HFF-Myc (cell line): ENCODE measurements at places on chromosomes 12 and 14.

DNA sequence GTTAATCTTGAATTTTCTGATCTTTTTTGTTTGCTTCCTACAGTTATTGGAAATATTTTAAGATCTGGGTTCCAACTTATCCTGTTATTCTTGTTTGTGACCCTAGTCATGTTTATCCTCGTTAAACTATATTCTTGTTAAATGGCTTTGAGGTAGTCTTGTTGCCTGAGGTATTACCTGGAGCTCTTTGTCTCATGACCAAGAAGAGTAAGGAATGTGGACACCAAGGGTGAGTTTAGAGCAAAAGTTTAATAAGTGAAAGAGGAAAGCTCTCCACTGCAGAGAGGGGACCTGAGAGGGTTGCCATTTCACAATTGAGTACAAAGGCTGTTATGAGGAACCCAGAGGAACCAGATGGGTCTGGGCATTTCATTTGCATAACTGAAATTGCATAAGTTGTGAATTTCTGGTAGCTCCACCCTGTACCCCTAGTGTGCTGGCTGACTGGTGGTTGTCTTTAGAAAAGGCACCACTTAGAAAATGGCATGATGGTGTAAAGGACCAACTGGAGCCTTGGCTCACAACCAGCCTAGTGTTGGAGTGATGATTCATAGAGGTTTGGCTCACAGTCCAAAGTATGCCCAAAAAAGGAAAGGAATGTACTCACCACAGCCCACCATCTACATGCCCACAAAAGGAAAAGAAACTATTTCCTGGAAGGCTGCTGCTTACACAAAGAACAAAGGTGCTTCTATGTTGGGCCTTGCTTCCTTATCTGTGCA is 36.7 kb upstream of the RESF1 start:
- DNase-seq, result peak; percentile 21

DNA sequence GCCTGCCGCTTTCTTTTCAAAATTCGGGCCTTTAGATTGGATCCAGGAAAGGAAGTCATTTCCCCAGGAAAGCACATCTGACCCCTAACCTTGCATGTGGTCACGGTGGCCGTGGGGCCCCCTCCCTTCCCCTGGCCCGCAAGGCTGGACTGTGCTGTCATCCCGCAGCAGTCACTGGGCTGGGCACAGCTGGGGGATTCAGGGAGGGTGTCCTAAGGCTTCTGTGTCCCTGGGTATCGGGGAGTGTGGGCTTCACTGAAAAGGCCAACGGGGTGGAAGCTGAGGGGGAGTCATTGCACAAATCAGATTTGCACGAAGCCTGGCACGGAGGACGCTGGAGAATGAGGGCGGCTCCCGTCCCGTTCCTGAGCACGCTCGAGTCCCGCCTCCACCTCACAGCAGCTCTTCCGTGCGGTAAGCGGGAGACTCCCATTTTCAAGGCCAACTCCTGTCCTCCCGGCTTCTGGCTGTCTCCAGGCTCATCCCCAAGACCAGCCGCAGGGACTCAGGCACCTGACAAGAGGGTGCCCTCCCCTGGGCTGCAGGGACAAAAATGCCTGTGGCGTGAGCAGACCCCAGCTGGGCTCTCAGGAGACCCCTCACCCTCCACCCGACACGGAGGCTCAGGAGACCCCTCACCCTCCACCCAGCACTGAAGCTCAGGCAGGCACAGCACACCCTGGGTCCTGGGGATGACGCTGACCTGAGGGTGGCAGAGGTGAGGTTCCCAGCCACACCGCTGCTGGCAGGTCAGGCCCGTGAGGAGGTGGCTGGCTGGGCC is 9.6 kb downstream of the XRCC3 start:
- DNase-seq, result no peak

DNA sequence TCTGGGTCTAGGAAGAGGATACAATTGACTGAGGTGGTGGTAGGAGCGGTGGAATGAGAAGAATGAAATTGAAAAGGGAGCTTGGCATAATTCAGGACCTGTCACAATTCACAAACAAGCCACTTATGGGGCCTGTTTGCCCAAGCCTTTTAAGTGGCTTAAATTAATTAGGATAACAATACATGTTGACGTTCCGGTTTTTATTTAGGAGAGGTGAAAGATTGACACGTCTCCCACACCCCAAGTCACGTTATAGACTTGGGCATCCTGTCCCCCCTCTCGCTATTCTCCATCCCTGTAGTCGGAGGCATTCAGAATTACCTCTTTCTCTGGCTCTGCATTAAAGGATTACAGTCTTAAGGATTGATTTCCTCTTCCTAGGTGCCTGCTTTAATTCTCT is 954 bp upstream of the CALCOCO1 start:
- no peak for DNase-seq

DNA sequence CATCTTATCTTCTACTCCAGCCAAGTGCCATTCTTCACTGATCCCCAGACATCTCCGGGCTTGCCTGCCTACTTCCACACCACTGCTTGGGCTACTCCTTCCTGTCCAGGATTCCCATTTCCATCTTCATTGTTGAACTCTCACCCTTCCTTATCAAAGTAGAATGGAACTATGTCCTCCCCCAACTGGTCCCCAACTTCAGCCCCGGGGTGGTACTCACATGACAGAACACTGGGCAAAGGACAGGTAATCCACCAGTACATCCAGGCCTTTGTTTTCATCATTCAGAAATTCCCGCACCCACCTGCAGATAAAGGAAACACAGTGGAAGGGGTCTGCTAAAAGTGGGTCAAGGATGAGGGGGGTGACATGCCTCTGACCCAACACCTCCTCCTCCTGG is 38.4 kb downstream of the PRPF40B start:
- no peak for DNase-seq

DNA sequence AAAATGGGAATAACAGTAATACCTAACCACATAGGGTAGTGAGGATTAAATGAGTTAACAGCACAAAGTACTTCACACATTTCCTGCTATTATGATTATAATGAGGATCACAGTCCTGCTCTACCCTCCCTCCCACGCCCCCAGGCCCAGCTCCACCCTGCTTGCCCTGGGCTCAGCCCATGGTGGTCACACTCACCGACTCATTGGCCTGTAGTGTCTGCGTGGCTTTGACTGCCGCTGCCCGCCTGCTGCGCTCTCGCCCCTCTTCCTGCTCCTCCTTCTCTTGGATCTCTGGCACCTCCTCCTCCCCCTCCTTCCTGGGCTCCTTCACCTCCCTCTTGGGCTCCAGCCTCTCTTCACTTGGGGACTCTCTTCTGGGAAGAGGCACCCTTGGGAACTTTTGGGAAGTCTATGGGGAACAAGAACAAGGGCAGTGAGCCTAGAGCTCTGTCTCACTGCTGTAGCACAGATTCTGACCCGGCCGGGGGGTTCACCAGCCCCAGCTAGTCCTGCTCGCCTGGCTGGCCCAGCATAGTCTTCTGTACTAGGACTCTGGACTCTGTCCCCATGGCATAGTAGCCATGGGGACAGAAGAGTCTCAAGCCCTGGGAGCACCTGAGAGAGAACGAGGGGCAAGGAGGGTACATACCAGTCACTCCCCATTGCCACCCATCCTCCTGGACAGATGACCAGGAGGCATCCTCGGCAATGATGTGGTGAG is 7.1 kb upstream of the PNMA1 start:
- no peak for DNase-seq

DNA sequence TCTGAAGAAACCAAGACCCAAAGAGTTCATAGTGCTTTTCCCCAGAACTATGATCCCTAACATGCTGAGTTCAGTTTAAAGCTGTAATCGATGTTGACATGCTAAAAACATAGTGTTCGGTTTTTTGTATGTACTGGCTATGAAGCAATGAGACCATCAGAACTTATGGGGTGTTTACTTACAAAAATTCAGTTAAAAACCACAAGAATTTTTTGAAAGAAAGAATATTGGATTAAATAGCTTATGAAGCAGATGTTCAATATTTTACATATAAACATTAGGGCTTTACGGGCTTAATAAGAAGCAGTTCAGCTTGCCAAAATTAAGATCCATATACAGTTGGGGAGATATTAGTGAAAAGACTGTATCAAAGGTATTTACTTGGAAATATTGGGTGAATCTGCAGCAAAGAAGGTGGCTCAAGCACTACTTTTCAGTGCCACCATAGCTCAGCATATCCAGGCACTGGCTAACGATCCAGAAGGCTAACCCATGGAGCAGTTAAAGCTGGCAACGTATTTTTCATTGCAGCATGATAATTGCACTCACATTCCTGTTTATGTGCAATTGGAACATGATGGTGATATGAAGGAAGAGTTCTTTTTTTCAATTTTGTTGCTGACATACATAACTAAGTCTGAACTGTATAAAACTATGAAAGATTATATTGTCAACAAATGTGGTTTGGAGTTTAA is 125.9 kb downstream of the EFCAB11 start:
- no peak for DNase-seq

DNA sequence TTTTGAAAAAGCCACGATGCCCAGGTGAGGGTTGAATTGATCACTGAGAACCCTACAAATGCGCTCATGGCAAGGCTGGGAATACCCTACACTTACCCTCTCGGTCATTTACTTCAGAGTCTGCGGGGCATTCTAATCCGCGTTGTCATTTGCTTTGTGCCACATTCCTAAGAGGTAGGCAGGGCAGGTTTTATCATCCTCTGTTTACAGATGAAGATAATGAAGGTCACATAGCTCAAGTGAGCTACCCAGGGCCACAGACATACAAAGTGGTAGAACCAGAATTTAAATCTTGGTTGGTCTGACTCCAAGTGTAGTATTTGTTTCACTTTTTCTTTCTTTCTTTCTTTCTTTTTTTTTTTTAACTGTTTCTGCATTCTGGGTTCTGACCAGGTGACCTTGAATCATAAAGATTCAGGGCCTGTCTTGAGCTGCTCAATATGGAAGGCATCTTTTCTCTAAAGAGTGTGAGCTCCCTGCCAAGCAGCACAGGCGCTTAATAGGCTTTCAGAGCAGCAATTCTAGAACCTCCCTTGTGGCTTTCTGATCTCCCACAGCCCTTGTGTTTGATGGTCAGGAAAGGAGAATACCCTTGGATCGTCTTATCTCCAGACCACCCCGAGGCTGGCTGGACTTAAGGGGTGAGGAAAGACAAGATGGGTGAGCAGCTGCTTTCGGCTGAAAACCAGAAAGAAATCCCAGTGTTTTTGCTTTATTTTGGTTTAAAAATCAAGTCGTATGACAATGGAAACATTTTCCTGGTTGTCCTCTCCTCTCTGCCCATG is 662 bp upstream of the BATF start:
- no peak for DNase-seq

DNA sequence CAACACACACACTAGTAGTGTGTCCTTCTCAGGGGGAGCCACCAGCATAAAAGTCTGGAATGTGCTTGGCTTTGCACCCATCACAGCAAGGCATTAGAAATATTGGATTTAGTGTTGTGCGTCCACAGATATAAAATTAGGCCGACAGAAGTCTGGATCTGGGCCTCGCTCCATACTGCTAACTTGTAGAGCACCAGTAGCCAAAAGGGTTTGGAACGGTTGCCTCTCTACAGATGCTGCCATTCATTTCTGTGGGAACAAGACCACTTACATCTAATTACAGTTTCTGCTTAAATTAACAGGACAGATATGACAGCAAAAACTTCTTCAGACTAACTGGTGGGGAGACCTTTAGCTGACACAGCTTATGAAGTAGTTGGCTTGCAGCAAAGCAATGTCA is 94.2 kb downstream of the EXOC5 start:
- DNase-seq, result no peak

GRCh38 chr12:47812797-47813510 is 6.7 kb downstream of the HDAC7 start:
- DNase-seq, result no peak

- no peak for DNase-seq
Observed at GRCh38 chr12:53735556-53735955, 8.3 kb upstream of the CALCOCO1 start.

- DNase-seq, result no peak
Observed at GRCh38 chr12:75488553-75488952, 8.0 kb downstream of the GLIPR1 start.

DNA sequence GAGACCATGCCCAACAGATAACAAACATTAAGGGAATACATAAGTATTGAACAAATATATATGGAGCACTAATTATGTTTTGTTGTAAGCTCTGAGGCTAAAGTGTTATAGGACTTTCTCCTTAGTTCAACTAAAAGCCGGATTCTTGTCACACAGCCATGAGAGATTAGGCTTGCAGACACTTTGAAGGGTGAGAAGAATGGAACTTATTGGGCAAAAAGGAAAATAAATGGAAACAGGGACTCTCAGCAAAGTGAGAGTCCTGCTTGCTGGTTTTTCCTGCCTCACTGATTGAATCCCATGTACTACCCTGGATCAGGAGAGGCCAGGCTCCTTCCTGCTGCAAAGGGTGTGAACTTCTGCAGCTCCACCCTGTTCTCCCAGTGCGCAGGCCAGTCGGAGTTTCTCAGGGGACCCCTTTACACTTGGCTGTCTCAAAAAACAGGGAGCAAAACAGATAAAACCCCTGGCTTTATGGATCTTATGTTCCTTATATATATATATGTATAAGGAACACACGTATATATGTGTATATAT is 77.1 kb upstream of the FUT8 start:
- no peak for DNase-seq

DNA sequence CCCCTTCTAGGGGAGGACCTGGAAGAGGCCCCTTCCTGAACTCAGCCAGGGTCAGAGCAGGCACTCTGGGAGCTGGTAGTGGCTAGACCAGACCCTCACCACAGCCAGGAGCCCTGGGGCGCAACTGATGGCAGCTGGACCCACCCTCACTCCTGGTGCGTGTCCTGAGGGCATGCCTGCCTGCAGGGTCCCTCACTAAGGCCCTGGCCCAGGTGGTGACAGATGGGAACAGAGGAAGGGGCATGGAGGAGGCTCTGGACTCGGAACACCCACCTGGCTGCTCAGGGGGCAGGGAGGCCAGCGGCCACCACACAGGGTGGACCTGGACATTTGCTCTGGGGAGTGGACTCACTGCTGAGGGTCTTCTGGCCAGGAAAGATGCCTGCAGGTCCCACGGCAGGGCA is 342.2 kb upstream of the SFSWAP start:
- DNase-seq, result no peak

DNA sequence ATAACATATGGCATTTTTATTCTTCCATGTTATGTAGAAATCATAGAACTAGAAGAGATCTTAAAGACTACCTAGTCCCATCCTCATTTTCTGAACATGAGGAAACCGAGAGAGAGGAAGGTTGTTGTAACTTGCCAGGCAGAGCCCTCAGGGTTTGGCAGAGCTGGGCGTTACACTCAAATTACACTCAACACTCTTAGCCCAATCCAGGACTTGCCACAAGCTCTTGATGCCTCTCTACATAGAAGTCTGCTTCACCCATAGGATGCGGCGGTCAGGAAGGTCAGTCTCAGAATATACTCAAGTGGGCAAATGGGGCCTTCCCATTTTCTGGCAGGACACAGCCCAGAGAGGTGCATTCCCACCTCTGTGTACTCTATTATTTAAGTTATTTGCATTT is 208.1 kb downstream of the ZFP36L1 start:
- DNase-seq, result no peak
